ENCODE measurements at places on chromosomes 5 and 9.

GRCh38 chr5:149333711-149334443 lies 11.4 kb upstream of the GRPEL2 start:
- peak; percentile 35 for DNase-seq

DNA sequence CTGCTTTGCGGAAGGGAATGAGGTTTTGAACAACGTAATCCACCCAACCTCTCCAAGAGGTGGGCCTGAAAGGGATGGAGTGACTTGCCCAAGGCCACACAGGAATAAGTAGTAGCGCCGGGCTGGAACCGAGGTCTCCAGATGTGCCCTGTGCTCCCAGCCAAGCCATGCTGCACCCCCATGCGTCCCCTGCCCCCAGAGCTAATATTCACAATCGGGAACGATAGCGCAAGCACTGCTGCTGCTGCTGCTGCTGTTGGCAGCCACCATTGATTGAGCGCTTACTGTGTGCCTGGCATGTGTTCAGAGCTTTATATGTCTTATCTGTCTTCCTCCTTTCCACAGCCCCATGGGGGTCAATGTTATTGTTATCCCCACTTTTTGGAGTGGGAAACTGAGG lies 43.9 kb downstream of the AMBP start:
- DNase-seq, result no peak

DNA sequence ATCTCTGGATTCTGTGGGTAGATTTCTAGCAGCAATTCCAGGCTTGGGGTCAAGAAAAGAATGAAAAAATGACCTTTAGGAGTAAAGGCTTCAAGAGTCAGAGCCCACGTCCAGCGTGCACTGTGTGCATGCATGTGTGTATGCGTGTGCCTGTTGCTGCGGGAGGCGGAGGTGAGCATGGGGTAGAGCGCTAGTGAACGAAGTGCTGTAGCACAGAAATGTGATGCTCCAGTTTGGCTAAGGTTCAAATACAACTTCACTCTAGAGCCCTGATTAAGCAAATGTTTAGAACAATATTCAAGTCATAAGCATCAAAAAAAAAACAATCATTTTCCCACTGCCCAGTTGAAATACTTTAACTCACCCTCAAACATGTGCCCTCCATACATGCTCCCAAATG lies 403.9 kb downstream of the ZNF608 start:
- DNase-seq, result no peak

DNA sequence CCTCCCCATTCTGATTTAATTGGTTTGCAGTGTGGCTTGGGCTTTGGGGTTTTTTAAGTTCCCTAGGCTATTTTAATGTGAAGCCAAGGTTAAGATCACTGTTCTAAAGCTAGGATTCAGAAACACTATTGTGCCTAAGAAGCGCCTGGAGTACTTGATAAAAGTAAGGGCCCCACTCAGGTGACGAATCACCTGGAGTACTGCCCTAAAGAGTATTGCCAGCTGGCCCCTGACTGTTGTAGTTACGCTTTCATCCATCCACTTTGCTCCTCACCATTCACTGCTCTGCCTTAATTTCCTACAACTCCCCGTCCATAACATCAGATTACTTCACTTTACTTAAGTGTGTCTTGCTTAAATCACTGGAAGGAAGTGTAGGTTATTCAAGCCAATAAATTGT lies 119.3 kb downstream of the CD180 start:
- DNase-seq, result no peak

DNA sequence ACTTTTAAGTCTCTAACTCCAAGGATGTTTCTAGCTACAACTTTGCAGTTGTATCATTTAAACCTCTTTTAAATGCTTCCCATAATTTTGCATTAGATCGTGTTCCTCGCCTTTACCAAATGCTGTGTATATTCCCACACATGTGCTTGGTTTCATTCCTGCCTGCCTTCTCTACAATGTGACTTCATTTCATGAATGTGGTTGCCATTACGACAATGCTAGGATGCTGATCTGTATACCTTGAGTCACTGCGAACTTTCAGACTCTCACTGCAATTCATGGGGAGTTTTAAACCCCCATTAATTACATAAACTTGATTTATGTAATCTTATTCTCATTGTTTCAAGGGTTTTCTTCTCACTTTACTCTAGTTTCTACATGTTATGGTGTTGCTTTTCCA lies 50.3 kb downstream of the UBE2QL1 start:
- DNase-seq, result peak; percentile 4

GRCh38 chr5:143085319-143085917 lies 315.2 kb downstream of the ARHGAP26 start:
- no peak for DNase-seq

DNA sequence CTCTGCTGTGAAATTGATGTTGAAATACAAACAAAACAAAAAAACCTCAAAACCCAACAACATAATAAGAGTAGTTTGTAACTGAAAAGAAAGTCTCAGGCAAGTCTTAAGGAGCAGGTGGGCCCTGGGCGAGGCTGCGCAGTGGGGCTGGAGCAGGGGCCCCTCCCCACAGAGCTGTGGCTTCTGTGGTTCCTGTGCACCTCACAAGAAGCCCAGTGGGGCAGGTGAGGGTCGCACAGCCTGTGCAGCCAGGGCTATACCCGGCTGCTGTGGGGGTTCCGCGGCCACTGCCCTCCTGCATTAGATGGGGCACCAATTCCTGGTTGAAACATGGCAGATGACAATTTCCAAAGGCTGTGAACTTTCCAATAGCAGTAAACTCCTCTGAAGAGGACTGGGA lies 75.3 kb downstream of the TRIO start:
- no peak for DNase-seq

DNA sequence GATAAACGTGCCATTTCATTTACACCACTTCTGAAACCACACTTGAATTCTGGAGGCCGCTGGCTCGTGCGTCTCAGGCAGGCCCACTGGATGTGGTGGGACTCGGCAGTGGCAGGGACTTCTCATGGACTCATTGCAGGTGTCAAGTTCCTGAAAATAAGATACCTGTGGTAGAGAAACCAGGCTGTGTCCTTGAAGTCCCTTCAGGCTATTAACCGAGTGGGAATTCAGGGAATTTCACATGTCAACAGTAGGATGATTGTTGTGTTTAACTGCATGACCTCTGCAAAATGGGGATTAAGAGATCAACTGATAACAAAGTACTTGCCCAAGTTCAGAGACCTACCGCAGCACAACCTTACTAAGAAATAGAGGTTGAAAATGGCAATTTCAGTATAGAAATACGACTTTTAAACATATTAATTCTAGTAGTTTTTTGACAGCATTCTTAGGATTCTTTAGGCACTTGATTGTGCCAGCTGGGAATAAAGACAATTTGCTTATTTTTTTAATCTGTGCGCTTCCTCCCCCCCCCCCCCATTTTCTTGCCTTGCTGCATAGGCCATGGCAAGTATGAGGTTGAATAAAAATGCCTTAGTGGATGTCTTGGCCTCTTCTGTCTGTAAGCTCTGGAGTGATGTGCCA lies 26.8 kb downstream of the TRIP13 start:
- DNase-seq, result no peak

- peak; percentile 95 for DNase-seq
Observed at GRCh38 chr5:54616031-54616430, 98.5 kb downstream of the SNX18 start.

GRCh38 chr9:85246541-85246940 lies 495.2 kb downstream of the AGTPBP1 start:
- no peak for DNase-seq

GRCh38 chr5:14165375-14166106 lies 22.4 kb downstream of the TRIO start:
- DNase-seq, result peak; percentile 42

DNA sequence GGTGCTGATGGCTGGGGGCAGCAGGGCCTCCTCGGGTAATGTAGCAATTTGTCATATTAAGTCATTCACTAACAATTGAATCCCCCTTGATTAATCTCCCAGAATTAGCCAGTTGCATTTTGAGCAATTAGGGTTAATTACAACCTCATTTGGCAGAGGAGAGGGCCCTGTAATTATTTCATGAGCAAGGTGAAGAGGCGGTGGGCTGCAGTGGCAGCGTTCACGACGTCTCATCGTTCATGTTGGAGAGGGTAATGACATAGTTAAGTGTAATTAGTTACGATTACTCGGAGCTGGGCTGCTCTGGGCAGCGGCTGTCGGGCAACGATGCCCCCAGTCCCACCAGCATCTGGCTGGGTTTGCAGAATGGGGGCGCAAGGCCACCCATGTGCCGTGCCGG lies 46.0 kb downstream of the NEK6 start:
- DNase-seq, result no peak

DNA sequence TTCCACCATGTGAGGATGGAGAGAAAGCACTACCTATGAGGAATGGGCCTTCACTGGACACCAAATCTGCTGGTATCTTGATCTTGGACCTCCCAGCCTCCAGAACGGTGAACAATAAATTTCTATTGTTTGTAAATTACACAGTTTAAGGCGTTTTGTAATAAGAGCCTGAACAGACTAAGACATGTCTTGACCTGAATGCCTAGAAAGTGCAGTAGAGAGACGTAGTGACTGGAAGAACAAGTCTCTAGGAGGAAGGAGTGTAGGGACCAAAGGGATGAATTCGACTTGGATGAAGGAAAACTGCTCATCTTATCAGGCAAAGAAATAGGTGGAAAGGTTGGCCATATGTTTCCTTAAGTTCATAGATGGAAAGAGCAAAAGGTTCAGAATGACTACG lies 309.8 kb upstream of the RGMB start:
- DNase-seq, result no peak
